ENCODE measurements at places on chromosomes 6 and 20.
A peak's percentile ranks its signal among the peaks of the same experiment; 100 is the strongest.

GRCh38 chr6:168377856-168378832 lies 58.6 kb upstream of the DACT2 start:
- DNase-seq = no peak

DNA sequence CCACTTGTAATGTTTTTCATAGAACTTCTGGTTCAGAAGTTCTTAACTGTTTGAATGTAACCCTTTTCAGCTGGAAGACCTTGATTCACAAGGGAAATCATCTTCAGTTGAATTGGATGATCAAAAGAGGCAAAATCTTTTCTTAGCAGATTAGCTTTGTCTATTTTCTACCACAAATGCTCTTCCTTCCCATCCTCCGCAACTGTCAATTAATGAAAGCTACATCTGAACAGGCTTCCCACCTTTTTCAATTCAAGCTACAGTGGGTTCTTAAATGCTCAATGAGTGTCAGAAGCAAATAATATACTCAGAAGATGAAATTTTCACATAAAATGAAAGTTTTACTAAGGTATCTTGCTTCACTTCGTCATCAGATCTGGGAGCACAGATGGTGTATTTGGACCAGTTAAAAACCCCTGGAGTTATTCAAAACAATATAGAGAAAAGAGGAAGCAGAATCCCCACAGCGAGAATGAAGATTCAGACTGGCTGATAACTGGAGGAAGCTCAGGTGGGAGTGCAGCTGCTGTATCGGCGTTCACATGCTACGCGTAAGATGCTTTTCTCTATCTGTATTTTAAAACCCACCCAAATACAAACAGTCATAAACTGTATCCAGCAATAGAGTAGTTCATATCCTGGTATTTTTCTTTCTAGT lies 19.4 kb downstream of the QRSL1 start:
- no peak for DNase-seq

GRCh38 chr6:5781966-5782556 lies 224.7 kb downstream of the NRN1 start:
- no peak for DNase-seq

- DNase-seq = no peak
Measured at GRCh38 chr20:58700121-58700821, 7.7 kb downstream of the NPEPL1 start.

DNA sequence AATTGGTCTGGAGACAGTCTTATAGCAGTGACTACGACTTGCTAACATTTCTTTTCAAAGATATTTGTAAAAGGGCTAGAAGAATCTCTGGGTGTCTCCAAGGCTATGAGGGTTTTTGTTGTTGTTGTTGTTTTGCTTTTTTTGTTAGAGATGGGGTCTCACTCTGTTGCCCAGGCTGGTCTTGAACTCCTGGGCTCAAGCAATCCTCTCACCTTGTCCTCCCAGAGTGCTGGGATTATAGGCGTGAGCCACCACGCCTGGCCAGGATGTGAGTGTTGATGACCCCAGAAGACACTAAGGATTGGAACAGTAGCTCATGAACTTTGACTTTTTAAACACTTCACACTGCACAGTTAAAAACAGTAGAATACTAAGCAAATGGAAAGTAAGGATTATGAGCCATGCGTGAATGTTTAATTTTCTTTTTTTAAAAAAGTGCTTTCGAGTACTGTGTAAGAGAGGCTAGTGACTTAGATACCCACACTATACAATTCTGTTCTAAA lies 76.4 kb downstream of the GCNT2 start:
- DNase-seq = no peak

- no peak for DNase-seq
Measured at GRCh38 chr6:149233056-149233715, 84.3 kb upstream of the TAB2 start.

DNA sequence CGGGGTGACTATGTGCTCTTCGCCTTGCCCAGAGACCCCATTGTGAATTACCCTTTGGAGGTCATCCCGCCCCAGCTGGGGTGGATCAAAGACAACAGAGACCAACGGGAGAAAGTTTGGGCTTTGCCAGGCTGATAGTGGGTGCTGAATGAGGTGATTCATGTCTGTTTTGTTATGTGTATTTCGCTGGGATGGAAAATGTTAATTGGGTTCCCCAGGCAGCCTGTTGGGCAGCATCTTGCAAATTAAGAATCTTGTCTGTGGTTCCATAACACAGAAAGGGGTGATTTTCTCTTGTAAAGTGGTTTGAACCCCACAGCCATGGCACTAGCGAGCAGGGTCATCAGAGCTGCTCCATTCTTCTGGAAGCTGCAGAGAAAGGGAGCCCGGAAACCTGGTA lies 63.1 kb upstream of the UNC93A start:
- DNase-seq = no peak

DNA sequence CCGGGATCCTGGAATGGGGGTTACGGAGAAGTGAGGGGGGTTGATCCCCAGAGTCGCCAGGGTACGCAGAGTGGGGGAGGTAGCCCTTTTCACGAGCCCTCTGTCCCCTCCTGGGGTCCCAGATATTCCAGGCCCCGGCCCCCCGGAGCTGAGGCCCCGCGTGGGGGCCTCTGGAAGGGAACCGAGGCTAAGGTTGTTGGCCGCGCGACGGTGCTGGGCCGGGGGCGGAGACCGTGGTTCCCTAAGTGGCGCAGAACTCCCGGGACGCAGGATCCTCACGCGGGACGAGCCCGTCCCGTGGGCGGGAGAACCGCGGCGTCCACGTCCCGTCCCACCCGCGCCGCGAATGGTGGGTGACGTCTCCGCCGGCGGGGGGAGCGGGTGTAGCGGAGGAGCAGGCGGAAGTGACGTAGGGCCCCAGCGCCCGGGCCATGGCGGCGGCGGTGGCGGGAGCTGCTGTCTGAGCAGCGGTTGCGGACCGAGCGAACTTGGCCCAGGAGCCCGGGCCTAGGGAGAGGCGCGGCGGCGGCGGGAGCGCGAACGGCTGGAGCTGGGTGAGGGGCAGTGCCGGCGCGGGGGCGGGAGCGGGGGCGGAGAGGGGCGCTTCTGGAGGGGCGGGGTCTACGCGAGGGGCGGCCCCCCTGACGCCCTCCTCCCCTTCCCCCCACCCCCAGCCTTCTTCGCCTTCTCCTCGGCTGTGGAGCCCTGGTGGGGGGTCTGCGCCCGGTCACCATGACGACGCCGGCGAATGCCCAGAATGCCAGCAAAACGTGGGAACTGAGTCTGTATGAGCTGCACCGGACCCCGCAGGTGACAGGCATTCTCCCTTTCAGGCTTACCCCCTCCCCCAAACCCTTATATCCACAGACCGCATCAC lies at the start of gene RING1:
Gene RING1 (plus strand): TSS at position 410 of the 877 bp plus-strand sequence. CDS start 323 bp downstream, at position 733.
- DNase-seq = peak; percentile 77

DNA sequence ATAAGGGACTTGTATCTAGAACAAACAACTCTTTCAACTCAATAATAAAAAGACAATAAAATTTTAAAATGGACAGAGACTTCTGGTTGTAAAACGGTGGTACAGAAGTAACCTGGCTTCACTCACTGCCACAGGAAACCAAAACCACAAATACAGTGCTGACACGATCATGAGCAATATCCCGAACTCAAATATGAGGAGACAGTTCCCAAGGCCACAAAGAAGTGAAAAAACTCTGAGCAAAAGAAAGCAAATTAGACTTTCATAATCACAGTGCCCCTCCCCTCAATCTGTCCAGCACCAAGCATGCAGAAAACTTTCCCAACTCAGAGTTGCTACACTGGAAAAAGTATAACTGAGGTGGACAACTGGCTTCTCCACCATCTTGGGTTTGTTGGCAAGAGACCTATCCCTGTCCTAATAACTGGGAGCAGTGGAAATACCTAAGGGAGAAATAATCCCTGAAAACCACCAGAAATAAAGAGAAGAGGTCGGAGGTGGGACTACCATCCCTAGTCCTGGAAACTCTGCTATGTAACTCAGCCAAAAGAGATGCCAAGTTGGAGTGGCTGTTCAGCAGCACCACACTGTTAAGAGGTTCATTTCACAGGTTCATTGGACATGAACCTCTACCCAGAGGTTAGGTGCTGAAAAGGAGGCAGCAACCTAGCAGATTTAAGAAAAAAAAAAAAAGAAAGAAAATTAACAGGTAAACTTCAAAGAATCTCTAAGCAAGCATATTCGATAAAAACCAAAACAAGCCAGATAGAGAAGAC lies 55.5 kb downstream of the REV3L start:
- DNase-seq = no peak

DNA sequence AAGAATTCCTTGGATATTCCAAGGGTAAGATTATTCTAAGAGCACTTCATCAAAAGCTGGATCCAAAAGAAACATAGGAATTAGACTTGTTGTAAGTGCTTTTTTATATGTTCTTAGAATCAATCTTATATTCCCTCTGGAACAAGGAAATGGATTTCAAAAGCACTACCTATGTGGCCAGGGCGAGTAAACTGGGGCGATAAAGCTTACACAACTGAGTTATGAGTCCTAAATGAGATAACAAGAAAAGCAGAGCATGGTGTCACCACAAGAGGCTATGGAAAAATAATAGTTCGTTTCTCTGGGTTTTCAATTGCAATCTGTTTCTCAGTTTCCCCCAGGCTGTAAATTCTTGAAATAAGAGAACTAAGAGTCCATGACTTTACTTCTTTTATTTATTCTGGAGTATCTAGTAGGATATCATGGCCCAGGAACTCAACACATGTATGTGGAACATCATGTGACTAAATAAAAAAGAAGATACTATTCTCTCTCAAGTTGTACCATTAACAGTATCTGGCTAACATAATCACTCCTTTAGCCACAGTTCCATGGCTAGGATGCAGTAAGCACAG lies 51.5 kb downstream of the NUDT3 start:
- no peak for DNase-seq

DNA sequence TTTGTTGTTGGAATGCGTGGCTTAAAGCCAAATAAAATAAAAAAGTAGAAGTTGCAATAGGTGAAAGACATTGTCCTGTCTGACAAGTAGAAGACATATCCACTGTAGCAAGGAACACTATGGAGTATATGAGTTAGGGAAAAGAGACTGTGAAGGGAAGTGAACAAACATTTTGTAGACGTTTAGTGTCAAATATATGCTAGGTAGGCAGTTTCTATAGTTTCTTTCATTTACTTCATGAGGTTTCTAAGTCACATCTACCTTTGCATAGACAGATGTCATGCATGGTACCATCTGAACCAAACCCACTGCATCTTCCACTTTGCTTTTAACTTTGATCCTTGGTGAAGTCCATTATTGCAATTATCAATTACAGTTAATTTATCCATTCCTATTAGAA lies 9.9 kb downstream of the PRIM2 start:
- DNase-seq = no peak

DNA sequence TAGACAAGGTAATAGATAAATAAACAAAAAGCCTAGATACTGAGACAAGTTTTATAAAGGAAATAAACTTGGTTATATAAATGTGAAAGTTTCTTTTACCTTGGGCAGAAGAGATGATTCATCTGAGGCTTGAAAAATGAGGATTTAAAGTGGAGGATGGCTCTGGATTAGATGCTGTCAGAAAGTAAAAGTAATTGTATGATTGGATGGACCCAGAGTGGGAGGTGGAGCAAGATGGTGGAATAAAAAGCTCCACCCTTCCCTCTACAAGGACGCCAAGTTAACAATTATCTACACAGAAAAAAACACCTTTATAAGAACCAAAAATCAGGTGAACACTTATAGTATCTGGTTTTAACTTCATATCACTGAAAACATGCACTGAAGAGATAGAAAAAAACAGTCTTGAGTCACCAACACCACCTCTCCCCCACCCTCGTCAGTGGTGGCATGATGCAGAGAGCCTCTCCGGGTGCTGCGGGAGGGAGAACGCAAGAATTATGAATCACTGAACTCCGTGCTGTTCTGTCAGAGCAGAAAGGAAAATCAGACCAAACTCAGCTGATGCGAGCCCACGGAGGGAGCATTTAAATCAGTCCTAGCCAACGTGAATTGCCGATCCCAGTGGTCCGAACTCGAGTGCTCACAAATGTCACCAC lies 84.7 kb upstream of the GJE1 start:
- DNase-seq = no peak

All from T-helper 1 cell (primary cell).